ENCODE measurements at places on chromosomes 5 and 9. TPM values are rescaled to one million over a fixed set of nuclear protein-coding genes. Genes with fewer than 3 reads are reported as not detected.
A peak's percentile ranks its signal among the peaks of the same experiment; 100 is the strongest.

Gene LCN6
- not detected for total RNA-seq

Gene SLC34A3
- total RNA-seq, result not detected

DNA sequence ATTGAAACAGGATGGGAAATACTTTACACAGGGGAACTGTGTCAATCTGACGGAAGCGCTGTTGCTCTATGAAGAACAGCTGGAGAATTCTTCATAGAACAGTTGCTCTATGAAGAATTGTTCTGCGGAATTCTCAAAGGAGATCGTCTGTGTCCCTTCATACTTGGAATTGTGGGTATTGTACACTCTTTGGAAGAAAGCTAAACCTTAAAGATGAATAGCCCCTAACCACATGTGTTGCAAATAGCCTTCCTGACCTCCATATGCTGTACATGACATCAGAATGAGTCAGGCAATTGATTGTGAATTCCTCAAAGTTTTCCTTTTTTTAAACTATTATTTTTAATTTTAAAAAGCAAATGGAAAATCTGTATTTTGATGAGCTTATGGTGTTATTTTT is 15.6 kb downstream of the NIM1K start:
- DNase-seq, result no peak

GRCh38 chr5:166942948-166943347 is 1348.5 kb upstream of the WWC1 start:
- DNase-seq, result no peak

DNA sequence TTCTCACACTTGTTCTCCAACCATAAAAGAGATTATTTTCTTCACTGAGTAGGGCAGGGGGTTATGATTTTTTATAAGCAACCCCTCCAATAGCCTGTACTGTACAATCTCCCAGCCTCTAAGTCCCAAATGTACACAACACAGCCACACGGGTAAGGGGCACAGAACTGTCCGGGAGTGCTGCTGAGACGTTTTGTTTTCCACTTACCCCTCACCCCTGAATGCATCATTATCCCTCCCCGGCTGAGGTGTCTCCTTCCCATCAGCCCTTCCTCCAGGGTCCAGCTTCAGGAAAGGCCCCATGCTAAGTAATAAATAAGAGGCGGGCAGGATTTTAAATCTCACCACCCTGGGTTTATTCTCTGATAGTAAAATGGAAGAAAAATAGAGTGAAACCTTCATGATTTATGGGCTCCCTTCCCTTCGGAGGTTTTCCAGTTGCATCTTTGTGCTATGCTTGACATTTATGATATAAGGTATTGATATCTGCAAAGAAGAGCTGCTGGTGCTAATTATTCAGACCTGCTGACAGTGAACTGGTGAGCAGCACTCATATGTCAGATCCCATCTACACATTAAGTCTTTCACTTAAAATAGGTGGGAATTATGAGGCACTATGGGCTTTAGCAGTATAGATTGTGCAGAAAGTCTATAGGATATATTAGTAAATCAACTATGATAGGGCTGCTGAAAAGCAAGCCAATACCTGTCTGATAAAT is 67.2 kb upstream of the MEGF10 start:
- DNase-seq, result no peak

- DNase-seq, result no peak
Measured at GRCh38 chr9:88826771-88827181, 164.5 kb upstream of the S1PR3 start.

GRCh38 chr5:31702712-31703111 is 63.8 kb downstream of the PDZD2 start:
- DNase-seq, result no peak

- DNase-seq, result peak; percentile 45
Measured at GRCh38 chr5:176573564-176574296, 24.6 kb downstream of the CDHR2 start.

DNA sequence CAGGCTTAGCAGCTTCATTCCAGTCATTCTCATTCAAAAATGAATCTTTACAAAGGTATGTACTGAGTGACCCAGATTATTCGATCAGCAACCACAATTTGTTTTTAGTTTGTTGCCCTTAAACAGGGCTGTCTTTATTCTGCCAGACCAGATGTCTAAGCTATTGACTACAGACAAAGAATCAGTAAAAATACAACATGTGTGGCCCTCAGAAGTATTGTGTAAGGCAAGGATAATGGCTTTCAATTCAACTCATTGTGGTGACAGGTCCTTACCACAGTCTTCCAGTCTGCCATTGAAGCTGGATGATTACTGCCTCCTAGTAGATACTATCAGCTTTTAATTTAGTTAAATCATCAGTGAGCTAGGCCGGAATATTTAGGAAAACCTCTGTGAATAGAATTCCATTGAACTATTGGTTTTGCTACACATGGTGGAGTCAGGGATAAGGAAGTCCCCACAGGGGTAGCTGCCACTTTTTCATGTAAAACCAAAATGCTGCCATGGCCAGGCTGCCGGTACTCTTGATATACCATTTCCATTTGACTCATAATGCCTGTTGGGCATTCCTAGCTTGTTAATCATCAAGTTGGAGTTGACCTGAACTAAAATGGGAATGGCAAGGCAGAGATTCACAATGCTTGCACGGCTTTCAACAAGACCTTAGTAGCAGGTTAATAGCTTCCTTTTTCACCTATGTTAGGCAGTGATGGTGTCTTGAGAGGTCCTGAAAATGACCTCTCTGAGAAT is 175.6 kb downstream of the MEF2C start:
- no peak for DNase-seq
